ENCODE measurements at places on chromosomes 3 and 15. TPM values are rescaled to one million over a fixed set of nuclear protein-coding genes. Genes with fewer than 3 reads are reported as not detected.
A peak's percentile ranks its signal among the peaks of the same experiment; 100 is the strongest.

DNA sequence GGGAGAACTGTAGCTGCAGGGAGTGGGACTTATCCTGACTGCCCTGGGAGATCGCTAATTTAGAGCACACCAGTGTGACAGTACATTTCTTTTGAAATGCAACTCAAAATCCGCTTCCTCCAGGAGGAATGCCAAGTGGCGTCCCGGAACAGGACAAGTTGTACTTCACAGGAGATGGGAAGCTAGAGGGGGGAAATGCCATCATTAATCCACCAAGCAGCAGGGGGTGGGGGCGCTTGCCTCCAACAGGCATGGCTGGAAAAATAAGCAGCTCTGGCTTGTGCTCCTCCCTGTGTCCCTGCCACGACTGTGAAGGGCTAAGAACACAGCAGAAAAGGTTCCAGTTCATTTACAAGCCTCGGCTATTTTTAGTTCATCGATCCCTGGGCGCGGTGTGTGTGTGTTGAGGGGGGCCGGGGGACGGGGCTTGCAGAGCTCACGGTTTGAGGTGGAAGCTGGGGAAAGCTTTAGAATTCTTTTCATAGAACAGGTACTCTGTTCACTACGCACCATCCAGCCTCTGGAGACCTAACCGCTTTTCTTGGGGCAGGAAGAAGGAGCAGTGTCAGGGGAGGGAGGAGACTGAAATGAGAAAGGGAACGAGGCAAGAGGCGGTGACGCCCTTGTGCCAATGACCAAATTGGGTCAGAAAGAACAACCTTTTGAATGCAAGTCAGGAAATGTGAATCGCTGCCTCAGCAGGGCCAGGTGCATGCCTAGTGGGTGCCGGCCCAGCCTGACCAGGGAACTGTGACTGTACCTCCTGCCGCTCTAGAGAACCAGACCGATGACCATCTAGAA is 51.8 kb upstream of the DGKG start:
- no peak for DNase-seq

- DNase-seq: no peak
These were observed 262.5 kb downstream of the SCAPER start for GRCh38 chr15:76642671-76643070.

GRCh38 chr3:156619376-156619775 is 55.0 kb upstream of the TIPARP start:
- peak; percentile 32 for DNase-seq

GRCh38 chr3:138348754-138349739 is 668 bp downstream of the MRAS start:
- DNase-seq: no peak

TGM5 gene
- 0.16 TPM for total RNA-seq

PTH1R gene
- total RNA-seq: 5.2 TPM

DNA sequence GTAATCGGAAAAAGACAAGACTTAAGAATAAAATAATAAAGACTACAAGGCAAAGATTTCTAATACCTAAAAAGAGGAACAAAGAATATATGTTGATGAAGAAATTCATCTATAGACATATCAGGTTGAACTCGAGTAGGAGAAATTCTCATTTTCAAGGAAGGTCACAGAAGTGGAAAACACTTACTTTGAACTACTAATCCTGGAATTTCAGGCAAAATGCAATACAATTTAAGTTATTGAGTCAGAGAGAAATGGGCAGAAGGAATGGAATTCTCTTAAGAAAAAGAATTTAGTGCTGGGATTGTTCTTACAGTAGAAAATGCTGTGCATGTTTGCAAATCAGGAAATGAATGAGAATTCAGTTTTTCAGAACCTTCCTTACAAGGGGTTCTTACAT is 135.9 kb upstream of the TGFBR2 start:
- peak; percentile 65 for DNase-seq

DNA sequence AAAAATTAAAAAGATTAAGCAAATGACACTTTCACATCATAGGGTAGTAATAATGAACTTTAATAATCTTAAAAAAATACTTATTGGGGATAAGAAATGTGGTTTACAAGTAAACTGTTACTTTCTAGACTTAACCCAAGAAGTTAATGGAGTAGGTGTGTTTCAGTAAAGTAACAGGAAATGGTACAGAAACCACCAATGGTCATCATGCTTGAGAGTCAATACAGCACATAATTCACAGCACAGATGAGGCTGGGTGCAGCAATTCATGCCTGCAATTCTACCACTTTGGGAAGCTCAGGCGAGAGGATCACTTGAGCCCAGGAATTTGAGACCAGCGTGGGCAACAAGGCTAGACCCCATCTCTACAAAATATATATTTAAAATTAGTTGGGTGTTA is 11.5 kb upstream of the USP50 start:
- no peak for DNase-seq

All from astrocyte (in vitro differentiated cells and primary cell).